Breast epithelium (tissue), 4 donors: ENCODE measurements at places on chromosomes 7 and 10. TPM values are rescaled to one million over a fixed set of nuclear protein-coding genes. Genes with fewer than 3 reads are reported as not detected.
A peak's percentile ranks its signal among the peaks of the same experiment; 100 is the strongest.

Gene CACUL1
- 55.2 TPM for total RNA-seq

GRCh38 chr7:1956611-1957470 lies 275.9 kb downstream of the MAD1L1 start:
- DNase-seq: no peak

DNA sequence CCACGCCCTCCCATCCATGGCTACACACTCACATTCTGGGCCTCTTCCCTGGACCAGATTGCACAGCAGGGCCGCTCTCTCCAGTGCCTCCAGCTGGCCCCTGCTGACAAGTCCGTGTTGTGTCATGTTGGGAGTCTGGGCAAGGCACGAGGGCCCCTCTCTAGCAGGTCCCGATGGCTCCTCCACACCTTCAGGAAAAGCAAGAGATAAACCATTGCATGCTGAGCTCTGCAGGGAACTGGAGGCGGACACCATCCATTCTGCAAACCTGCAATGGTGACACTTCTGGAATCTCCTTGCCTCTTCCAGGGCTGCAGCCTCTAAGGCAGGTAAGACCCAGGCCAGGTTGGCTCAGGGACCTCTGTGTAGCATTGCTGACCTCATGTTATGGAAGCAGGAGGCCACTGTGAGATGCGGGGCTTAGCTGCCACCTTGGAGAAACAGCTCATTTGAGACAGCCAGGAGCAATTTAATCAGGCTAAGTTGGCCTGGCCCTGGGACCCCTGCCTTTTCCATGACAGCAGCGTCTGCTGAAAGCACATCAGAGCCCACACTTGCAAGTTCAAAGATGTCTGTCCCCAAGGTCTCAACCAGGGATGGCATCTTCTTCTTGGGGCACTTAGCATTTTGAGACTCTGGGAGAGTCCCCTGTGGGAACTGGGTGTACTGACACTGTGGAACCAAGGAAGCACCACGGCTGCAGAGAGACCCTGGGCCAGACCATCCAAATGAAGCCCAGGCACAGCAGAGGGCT lies 34.2 kb upstream of the LEP start:
- no peak for DNase-seq

DNA sequence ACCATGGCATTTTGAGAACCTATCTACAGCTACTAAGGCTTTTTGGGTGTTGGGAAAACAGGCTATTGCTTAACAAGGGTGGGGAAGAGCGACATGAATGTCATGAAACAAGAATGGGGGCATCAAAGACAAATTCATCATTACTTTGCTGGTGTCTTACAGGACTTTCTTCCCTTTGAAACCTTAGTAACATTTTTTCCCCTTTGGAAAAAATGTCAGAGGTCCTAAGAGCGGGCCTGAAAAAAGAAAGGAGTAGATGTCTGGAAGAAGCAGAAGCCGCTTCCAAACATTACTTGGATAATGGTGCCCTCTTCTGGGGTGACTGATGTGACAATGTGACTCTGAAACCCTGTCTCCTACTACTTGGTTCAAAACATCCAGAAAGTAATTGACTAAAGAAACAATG lies 3.8 kb upstream of the DDX50 start:
- DNase-seq: no peak

DNA sequence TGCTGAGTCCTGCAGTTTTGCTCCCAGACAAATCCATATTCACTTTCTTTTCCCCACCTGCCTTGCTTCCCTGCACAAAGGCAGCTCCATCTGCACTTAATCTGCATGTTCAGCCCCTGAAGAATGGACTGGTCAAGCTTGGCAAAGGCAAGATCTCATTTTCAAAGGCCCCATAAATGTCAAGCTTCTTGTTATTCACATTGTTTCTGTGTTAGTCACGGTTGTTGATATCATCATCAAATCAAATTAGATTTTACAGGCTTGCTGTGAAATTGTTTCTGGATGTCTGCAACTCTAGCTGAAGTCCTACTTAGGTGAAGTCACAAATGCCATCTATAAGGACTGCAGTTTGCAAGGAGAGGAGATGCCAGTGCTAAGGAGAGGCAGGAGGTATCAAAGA lies 91.0 kb downstream of the GPAM start:
- no peak for DNase-seq

- no peak for DNase-seq
Measured at GRCh38 chr7:136050462-136050847, 73.3 kb upstream of the MTPN start.

GRCh38 chr7:132076301-132077035 lies 499.8 kb downstream of the PLXNA4 start:
- DNase-seq: no peak

- no peak for DNase-seq
Measured at GRCh38 chr10:14259696-14260566, 70.8 kb downstream of the FRMD4A start.

DNA sequence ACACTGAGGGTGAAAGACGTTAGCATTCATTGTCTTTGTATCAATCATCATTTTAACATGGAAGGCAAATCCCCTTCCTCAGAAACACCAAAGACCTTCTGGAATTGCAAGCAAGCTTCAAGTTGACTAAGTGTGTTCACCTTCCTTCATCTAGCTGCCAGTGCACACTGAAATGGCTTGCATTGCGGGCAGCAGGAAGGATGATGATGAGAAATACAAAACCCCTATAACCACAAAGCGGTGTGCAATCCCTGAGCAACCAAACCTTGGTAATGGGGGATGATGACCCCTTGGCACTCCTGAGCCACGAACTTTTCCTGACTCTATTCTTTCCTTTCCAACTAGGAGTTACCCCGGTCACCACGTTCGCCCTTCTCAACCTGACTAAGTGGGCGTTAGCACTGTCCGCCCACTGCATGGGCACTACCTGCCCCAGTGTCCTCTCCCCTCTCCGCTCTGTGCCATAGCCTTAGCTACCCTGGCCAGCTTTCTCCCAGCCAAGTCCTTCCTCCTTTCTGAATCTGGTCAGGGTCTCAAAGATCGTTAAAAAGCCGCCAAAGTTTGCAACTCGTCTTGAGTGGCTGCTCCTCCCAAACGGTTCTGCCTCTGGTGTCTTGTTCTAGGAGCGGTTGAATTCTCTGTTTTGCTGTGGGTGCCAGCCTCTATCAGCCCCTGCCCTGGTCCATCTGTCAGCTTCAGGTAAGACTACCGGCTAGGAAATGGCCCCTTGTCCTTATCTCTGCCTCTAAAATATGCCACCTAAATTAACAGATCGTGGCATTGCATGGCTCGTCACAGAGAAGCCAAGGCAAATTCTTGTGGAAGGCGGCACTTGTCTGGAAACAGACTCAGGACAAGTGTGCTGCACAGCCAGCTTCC lies 586 bp upstream of the AOC1 start:
- peak; percentile 10 for DNase-seq

DNA sequence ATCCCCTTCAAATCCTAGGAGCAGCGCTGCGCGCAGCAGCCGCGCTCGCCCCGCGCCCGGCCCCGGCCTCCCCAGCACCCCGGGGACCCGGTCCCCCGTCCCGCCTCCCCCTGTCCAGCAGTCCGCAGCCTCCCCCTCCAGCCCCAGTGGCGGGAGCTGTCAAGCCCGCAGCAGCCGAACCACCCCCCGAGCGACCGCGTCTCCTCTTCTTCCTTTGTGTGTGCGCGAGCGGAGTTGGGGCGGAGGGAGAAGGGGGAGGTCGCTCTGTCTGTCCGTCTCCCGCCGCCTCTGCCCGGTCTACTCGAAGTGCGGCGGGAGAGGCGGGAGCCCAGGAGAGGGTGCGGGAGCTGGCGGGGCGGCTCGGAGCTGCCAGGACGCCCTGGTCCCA lies 375 bp upstream of the CHN2 start:
- DNase-seq: no peak

- no peak for DNase-seq
Measured at GRCh38 chr7:50463035-50463434, 12.9 kb upstream of the FIGNL1 start.

DNA sequence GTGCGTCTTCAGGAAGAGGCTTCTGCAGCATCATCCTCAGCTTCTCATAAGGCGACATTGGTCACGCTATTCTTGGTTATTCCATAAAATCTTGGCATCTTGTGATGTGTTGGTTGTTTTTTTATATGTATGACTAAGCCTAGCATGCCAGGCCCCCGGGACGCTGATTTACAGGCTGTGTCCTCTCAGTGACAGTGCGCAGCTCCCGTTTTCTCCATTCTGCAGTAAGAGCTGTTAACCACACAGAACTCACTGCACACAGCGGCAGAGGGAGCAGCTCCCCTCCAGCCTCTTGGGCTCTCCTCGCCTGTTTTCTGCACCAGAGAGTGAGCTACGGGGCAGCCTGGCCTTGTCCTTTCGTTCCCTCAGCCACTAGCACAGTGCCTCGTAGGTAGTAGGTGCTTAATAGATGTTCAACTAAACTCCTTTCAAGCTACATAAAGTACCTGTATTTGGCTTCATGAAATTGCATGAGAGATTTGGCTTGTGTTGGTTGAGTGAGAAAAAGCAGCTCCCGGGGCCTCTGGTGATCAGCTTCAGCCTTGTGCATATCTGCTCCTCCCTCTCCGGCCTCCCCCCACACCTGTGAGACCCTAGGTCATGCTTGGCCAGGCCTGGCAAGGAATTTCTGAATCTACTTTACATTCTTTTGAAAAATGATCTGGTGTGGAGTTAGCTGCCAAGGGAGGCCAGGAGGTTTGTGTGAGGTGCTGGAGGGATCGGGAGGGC lies 116.2 kb downstream of the WDR37 start:
- DNase-seq: no peak

- no peak for DNase-seq
Measured at GRCh38 chr10:130787243-130787642, 524.3 kb downstream of the TCERG1L start.

- no peak for DNase-seq
Measured at GRCh38 chr7:76048668-76048988, 722 bp downstream of the MDH2 start.

GRCh38 chr10:6674291-6674690 lies 94.2 kb upstream of the PRKCQ start:
- DNase-seq: no peak

- DNase-seq: peak; percentile 76
Measured at GRCh38 chr10:48658243-48658974, 26.3 kb upstream of the WDFY4 start.

Gene CDHR1
- 0.15 TPM for total RNA-seq

GRCh38 chr7:122626785-122627184 lies 72.1 kb downstream of the RNF133 start:
- no peak for DNase-seq

DNA sequence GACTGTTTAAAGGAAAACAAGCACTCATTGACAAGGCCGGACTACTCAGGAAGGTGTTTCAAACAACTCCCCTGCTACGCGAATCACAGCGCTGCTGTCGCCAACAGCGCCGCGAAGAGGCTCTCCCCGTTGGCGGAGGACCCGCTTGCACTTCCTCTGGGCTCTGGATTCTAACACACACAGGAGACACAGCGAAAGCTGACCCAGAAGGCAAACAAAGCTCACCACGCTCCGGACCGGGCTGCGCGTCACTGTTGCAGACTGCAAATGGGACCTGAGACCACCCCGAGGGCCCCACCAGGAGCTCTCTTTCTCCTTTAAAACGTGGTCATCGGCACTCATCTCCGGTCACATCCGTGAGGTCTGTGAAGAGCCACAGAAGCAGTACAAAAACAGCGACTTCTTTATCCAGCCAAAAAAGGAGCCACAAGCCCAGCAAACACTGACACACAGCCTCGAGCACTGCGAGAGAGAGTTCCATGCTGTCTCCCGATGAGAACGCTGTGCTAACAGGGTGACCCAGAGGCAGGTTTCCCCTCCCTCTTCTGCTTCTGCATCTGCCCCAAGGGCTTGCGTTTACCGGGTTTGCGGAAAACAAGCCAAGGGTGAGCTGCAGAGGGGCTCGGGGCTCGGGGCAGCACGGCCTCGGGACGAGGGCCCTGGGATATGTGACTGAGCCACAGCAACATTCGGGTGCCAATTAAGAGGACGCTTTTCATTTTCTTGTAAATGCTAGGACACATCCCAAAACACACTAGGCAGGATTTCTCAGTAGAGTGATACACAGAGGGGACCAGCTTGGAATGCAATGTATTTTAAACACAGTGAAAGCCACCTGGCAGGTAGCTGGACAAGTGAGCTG lies 41.3 kb downstream of the AMZ1 start:
- no peak for DNase-seq

DNA sequence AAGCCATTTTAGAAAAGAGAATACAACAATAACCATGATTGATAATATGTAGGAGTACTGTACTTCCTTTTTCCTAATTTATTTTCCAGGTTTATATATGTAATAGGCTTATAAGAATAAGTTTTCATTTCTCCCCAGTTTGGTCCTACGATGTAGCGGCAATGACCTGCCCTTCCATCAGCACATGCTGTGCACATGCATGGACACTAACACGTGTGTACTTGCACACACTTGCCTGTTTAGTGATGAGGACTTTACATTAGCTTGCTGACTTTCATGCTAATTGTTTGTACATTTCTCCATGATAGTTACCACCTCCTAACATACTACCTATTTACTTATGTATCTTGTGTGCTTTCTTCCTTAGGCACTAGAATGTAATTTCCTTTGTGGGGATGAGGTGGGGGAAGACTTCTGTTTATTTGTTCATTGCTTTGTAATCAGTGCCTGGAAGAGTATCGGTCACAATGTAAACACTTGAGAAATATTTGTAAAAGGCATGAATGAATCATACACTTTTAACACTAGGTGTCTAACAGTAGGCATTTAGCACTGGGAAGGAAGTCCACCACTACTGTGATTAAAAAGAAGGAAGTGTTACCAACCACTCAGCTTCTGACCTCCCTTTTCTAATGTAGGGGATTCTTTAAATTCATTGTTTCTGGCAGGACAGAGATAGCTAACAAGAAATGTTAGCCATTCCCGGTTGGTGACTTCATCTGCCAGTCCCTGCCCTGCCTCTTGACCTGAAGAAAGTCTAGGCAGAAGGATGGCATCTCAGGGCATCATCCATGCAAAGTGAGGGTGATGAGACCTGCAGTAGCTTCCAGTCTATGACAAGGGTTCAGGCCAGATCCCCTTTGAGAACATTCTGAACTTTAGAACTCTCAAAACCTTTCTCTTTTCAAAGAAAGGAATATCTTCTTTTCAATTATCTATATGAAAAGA lies 120.2 kb upstream of the RAB18 start:
- no peak for DNase-seq

DNA sequence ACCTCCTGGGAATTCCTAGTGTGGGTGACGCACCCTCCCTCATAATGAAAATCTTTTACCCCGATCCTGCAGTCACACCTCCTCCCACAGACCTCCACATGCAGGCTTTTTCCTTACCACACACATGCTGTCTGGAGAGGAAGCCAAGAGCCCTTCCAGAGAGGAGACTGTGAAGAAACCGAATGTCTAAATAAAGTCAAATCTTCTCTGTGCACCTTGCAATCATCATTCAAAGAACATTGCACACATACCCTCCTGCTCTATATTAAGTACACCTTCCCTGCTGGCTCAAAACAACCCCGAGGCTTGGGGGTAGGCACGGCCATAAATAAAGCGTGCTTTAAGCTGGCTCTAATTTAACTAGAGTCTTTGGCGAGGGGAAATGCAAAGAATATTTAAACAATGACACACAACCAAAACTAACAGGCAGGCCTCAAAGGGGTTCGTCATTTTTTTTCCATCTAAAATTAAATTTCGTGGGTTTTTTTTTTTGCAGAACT lies 34.9 kb downstream of the CALML3 start:
- DNase-seq: no peak

GRCh38 chr7:138125119-138125518 lies 48.9 kb downstream of the AKR1D1 start:
- DNase-seq: no peak

- no peak for DNase-seq
Measured at GRCh38 chr10:121322776-121323175, 275.5 kb downstream of the FGFR2 start.
